ENCODE measurements at places on chromosomes 5 and 9.

- H3K4me3 ChIP-seq = no peak overlapping the region
- H3K36me3 ChIP-seq = no peaks in the 10 kb centered on the region
- no peak for DNase-seq
- H3K27me3 ChIP-seq = no peaks in the 10 kb centered on the region
Observed at GRCh38 chr5:173297813-173298212, 30.4 kb downstream of the STC2 start.

- no peaks in the 10 kb centered on the region for H3K4me1 ChIP-seq
- no peak overlapping the region for H3K27ac ChIP-seq
- no peaks in the 10 kb centered on the region for H3K36me3 ChIP-seq
- H3K4me3 ChIP-seq = no peak overlapping the region
- no peaks in the 10 kb centered on the region for H3K27me3 ChIP-seq
- DNase-seq = no peak
Observed at GRCh38 chr5:51479840-51480239, 96.6 kb downstream of the ISL1 start.

- H3K27ac ChIP-seq = no peak overlapping the region
- DNase-seq = no peak
- H3K27me3 ChIP-seq = no peaks in the 10 kb centered on the region
- no peak overlapping the region for H3K4me3 ChIP-seq
- no peaks in the 10 kb centered on the region for H3K36me3 ChIP-seq
Observed at GRCh38 chr9:76878933-76879332, 27.0 kb downstream of the PRUNE2 start.

GRCh38 chr5:91049800-91050199 is 333.3 kb downstream of the ARRDC3 start:
- H3K27me3 ChIP-seq = no peaks in the 10 kb centered on the region
- no peak overlapping the region for H3K27ac ChIP-seq
- no peak for DNase-seq
- no peaks in the 10 kb centered on the region for H3K36me3 ChIP-seq
- no peak overlapping the region for H3K4me3 ChIP-seq

- no peaks in the 10 kb centered on the region for H3K36me3 ChIP-seq
- no peak for DNase-seq
Observed at GRCh38 chr5:122120957-122121356, 8.4 kb upstream of the ZNF474 start.

- no peak overlapping the region for H3K27ac ChIP-seq
- H3K27me3 ChIP-seq = no peaks in the 10 kb centered on the region
- no peaks in the 10 kb centered on the region for H3K36me3 ChIP-seq
- peak; percentile 42 for DNase-seq
- no peak overlapping the region for H3K4me3 ChIP-seq
Observed at GRCh38 chr5:981456-981855, 27.1 kb upstream of the NKD2 start.

DNA sequence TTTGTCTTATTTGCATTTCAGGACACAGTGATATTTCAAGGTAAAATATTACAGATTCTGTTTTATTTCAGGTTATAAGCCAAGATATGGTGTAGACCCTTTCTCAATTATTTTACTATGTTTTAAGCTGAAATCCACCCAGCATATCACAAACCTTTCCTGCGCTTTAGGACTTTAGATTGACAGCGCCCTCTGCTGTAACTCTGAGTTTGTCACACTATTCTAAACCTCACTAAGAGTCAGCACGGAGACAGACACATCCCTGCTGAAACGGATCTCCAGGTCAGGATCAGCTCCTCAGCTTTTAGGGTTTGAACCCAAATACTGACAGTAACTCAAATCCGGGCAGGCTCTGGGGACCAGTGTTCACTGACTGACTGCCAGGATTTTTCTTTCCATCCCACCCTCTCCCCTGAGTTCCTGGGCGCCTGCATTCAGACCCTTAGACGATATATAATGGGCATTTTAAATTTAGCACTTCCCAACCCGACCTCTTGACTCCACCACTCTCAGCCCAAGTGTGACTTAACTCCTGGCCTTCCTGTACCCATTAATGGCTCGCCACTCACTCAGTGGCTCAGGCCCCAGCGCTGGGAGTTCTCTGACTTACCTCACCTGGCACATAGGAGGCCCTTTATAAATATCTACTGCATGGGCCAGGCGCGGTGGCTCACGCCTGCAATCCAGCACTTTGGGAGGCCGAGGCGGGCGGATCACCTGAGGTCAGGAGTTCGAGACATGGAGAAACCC is 33.5 kb downstream of the TLX3 start:
- DNase-seq = peak; percentile 56
- no peak overlapping the region for H3K27ac ChIP-seq
- H3K36me3 ChIP-seq = no peaks in the 10 kb centered on the region
- H3K4me1 ChIP-seq = no peaks in the 10 kb centered on the region

DNA sequence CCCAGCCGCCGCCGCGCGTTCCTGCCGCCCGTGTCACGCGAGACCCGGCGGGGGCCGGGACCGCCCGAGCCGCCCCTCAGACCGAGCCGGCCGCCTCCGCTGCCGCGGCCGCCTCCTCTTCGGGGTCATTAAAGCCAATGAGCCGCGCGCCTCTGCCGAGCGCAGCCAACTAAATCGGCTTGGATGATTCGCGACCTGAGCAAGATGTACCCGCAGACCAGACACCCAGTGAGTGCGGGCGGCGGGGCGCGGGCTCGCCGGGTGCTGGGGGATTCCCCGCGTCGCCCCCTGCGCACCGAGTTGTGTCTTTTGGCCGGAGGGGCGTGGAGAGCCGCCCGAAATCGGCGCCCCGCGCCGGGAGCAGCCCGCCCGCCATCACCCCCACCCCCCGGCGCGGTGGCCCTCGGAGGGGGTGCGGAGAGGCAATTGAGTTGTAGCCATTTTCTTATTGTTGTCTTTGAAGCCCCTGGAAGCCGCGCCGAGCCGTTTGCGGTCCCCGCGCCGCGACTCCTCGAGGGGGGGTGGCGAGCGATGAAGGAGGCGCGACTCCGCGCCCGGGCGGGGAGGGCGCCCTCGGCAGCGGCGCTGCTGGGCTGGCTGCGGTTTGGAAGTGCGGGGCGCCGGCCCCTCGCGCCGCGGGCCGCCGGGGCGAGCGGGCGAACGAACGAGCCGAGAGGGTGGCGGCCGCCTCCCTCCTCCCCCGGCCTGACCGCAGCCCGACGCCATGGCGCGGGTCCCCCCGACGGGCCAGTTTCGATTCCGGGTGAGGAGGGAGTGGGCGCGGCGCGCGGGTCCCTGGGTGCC is 1.0 kb downstream of the TLE4 start:
- peak overlapping the region; percentile 34 for H3K27ac ChIP-seq
- no peaks in the 10 kb centered on the region for H3K27me3 ChIP-seq
- DNase-seq = no peak
- H3K4me3 ChIP-seq = peak overlapping the region; percentile 77
- no peaks in the 10 kb centered on the region for H3K36me3 ChIP-seq

- DNase-seq = no peak
- H3K27ac ChIP-seq = no peak overlapping the region
- no peak overlapping the region for H3K4me3 ChIP-seq
- no peaks in the 10 kb centered on the region for H3K36me3 ChIP-seq
Observed at GRCh38 chr5:142427015-142427364, 102.2 kb upstream of the SPRY4 start.
